ENCODE measurements at places on chromosomes 12 and 14.

GRCh38 chr12:89156862-89157262, 195.4 kb downstream of the DUSP6 start:
- DNase-seq: no peak

DNA sequence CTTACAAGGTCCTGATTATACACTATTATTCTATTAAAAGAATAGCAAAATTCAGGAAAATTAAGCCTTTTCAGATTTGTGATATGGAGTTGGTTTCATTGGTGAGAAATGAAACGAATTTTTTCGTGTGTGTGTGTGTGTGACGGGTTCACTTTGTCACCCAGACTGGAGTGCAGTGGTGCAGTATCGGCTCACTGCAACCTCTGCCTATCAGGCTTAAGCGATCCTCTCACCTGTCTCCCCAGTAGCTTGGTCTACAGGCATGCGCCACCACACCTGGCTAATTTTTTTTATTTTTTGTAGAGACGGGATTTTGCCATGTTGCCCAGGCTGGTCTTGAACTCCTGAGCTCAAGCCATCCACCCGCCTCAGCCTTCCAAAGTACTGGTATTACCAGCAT, 9.7 kb downstream of the PCBP2 start:
- DNase-seq: no peak

- DNase-seq: no peak
Observed at GRCh38 chr14:48616931-48617330, 941.5 kb upstream of the MDGA2 start.

GRCh38 chr14:103561381-103562178, 877 bp downstream of the BAG5 start:
- peak; percentile 49 for DNase-seq

- DNase-seq: no peak
Observed at GRCh38 chr12:122385171-122386016, 37.1 kb downstream of the CLIP1 start.

- DNase-seq: no peak
Observed at GRCh38 chr12:105677672-105678071, 347.2 kb downstream of the C12orf75 start.

DNA sequence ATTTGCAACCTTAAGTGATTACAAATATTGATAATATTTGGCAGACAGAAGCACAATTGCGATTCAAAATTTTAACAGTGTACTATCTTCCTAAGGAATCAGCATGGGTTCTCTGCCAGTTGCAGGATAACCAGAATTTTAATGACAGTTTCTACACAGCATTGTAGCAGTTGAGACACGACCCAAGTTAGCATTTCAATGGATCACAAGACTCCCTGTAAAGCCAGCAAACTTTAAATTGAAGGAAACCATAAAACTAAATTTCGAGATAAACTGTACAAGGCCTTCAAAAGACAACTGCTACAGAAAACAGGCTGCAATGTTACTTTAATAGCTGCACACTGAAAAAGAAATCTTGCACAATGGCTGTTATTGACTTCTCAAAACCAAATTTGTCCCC, 154.9 kb downstream of the MED13L start:
- no peak for DNase-seq

GRCh38 chr12:19967431-19967830, 400.9 kb upstream of the PDE3A start:
- no peak for DNase-seq

DNA sequence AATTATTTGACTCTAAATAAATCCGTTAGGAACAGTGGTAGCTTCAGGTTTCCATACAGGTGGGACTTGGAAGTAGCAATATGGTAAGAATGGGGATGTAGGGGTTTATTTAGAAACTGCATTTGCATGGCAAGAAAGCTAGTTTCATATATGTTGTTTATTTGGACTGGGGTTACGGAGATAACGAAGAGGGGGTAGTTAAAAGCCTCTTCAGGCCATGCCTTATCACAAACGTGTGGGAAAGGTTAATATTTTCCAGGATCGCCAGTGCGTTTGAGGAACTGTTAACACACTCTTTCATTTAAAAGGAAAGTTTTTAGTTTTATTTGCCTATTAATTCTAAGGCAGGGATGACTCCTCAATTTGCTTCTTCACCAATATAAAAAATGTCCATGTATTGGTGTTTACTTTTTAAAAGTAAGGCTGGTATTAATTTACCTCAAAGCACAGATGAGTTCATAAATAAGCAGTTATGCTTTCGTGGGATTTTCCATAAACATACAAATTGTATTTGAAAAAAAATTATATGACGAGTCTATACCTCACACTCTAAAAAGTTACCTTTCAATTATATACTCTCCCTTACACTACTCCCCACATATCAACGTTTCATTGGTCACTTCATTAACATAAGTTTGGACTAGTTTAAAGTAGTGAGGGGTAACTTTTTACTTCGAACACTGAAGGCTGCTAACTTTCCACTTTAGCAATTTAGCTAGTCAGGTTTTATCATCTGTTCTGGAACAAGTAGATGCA, 814 bp downstream of the RAB2B start:
- DNase-seq: no peak

GRCh38 chr12:131347732-131348131, 363.2 kb upstream of the SFSWAP start:
- DNase-seq: no peak

DNA sequence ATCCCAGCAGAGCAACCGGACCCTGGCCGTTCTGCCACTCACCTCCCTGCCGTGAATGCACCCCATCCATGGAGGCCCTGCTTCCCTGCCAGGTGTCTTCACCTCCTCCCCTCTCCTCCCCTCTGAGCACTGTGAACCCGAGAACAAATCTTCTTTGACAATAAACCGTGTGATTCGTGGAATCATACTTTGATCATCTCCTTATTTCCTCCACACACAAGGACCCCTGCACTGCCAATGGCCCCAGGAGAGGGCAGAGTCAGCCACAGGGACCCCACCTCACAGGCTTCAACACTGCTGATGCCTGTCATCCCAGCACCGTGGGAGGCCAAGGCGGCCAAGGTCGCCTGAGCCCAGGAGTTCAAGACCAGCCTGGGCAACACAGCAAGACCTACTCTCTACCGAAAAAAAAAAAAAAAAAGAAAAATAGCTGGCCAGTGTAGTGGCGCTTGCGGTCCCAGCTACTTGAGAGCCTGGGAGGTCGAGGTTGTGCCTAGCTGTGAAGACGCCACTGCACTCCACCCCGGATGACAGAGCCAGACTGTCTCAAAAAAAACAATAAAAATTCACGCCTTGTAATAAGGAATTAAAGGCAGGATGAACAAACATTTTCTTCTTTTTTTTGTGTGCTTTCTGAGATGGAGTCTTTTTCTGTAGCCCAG, 1.1 kb downstream of the XRCC3 start:
- DNase-seq: no peak

DNA sequence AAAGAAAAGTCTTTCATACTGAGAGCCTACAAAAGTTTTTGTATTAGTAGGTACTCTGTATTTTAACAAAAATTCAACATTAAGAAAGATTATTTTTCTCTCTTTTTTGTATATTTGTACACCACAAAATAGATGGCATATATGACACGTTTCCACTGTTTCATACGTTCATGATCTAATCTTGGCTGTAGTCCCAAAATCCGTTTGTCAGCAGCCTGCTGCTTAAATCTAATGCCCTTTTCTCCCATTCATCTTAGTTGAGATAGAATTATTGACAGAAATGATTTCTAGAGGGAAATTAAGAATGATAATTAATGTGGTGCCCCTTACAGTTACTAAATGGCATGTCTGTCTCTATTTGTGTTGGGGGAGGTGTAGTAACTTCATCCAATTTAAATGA, 140.7 kb upstream of the NOVA1 start:
- no peak for DNase-seq

- DNase-seq: no peak
Observed at GRCh38 chr12:107651571-107652449, 33.8 kb upstream of the PWP1 start.

All from uterus (tissue), 4 donors.